ENCODE measurements at places on chromosomes 3 and 15. TPM values are rescaled to one million over a fixed set of nuclear protein-coding genes. Genes with fewer than 3 reads are reported as not detected.

ACKR2 gene
- total RNA-seq = 7.9 TPM

- DNase-seq = no peak
Observed at GRCh38 chr3:169558371-169558770, 105.1 kb downstream of the MECOM start.

HYKK gene
- total RNA-seq = 3.3 TPM

A4GNT gene
- total RNA-seq = not detected

- DNase-seq = peak; percentile 76
Observed at GRCh38 chr3:115217678-115218451, 70.8 kb upstream of the ZBTB20 start.
